ENCODE measurements at places on chromosomes 12 and 14. TPM values are rescaled to one million over a fixed set of nuclear protein-coding genes. Genes with fewer than 3 reads are reported as not detected.

The NFE2 gene
- total RNA-seq: not detected

The FERMT2 gene
- 38.8 TPM for total RNA-seq

The GPR84 gene
- total RNA-seq: 0.97 TPM

The LRTM2 gene
- not detected for total RNA-seq

DNA sequence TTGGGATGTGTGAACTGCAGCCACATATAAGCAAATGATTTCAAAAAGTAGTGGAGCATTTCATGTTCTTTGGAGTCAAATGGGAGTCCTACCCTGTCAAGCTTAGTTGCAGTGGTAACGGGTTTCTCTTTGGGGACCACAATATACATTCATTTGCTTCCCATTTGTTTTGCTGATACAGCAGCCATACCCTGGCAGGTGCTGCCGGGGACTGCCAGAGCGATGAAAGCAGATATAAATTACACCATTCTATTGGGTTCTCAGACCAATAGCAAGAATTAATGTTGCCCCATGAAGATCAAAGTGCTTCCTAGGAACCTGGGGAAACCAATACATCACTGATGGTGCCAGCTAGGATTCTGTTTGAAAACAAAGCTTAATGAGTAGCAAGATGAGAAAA is 1621.5 kb upstream of the FLRT2 start:
- H3K4me1 ChIP-seq: no peaks in the 10 kb centered on the region
- no peak overlapping the region for H3K27ac ChIP-seq
- no peaks in the 10 kb centered on the region for H3K27me3 ChIP-seq
- no peak for DNase-seq
- H3K4me3 ChIP-seq: no peak overlapping the region
- H3K36me3 ChIP-seq: no peaks in the 10 kb centered on the region

The TROAP gene
- 5.2 TPM for total RNA-seq

DNA sequence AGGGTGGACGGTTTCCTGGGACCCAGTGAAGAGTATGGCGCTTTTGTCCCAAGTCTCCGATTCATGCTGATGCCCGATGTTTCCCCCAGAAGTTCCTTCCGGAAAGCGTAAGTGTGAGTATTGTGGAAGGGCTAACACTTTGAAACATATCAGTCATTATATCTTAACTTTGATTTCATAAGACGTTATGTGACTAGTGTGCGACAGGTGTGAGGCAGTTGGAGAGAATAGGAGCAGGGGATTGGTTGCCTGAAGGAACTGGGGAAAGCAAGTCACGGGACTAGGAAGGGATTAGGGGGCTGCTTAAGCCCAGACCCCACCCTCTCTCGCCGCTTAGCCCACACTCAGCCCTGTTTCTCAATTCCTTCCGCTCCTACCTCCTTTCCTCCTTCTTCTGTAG is 154.9 kb downstream of the CHST11 start:
- H3K36me3 ChIP-seq: no peaks in the 10 kb centered on the region
- DNase-seq: no peak
- H3K4me3 ChIP-seq: no peak overlapping the region

GRCh38 chr14:71113376-71113775 is 206.1 kb downstream of the PCNX1 start:
- H3K4me3 ChIP-seq: no peak overlapping the region
- no peaks in the 10 kb centered on the region for H3K4me1 ChIP-seq
- H3K36me3 ChIP-seq: no peaks in the 10 kb centered on the region
- DNase-seq: no peak
- no peak overlapping the region for H3K27ac ChIP-seq

DNA sequence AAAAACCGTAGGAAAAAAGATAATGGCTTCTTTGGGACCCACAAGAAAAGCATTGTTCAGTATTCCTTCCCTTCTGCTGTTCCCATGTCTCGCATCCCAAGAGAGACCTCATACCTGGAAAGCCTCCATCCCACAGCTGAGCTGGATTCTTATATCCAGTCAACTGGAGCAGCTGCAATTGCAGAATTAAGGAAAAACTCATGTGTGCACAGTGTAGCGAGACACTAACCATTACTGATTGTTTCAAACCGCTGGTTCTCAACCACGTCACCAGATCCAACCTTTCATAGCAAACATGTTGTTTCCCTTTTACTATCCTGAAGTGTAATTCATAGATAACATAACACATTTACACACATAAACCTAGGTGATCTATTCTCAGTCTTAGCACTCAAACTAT is 5.5 kb upstream of the RNASE10 start:
- no peak overlapping the region for H3K4me3 ChIP-seq
- H3K4me1 ChIP-seq: no peaks in the 10 kb centered on the region
- H3K36me3 ChIP-seq: no peaks in the 10 kb centered on the region
- no peaks in the 10 kb centered on the region for H3K27me3 ChIP-seq
- no peak overlapping the region for H3K27ac ChIP-seq
- no peak for DNase-seq

The RERG gene
- 12.7 TPM for total RNA-seq

DNA sequence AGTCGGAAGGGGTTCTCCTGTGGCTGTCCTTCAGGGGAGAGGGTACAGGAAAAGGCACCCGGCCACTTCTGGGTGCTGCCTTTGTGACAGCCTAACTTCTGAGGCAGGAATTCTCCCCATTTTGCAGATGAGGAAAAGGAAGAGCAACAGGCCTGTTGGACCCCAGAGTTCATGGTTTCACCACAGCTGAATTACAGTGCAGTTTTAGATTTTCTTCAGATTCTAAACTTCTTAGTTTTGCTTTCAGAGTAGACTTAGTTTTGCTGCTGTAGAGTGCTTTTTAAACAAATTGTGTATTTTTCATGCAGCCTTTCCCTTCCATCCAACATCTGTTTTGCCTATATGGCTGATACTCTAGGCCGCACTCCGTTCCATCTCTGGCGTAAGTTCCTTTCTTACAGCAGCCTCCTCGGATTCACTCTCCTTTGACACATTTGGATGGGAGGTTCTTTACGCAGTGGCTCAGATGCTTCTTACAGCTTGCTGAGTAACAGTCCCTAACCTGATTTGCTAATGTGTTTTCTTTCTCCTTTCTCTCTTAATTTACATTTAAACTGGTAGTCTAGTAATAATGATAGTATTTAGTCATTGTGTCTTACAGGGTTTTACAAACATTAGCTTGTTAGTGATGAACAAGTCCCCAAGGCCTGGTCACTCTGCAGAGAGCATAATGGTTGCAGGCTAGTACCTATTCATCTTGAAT is 7.8 kb downstream of the TRAF3 start:
- H3K27ac ChIP-seq: no peak overlapping the region
- H3K27me3 ChIP-seq: no peaks in the 10 kb centered on the region
- H3K36me3 ChIP-seq: no peaks in the 10 kb centered on the region
- no peak overlapping the region for H3K4me3 ChIP-seq

DNA sequence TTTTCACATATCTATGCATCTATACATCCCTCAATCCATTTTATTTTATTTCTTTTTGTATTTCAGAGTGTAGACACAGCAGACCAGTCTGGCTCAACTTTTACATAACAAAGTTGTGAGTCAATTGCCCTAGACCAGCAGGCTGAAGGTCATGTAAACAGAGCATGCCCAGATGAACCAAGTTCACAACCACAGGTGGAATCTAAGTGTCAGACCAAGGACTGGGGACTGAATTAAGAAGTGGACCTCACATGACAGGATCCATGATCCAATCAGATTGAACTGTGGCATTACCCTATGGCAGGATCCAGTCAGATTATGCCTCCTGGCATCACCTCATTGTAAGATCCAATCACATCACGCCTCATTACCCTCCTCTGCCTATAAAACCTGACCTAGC is 455.8 kb downstream of the SOX5 start:
- no peak overlapping the region for H3K27ac ChIP-seq
- no peaks in the 10 kb centered on the region for H3K36me3 ChIP-seq

DNA sequence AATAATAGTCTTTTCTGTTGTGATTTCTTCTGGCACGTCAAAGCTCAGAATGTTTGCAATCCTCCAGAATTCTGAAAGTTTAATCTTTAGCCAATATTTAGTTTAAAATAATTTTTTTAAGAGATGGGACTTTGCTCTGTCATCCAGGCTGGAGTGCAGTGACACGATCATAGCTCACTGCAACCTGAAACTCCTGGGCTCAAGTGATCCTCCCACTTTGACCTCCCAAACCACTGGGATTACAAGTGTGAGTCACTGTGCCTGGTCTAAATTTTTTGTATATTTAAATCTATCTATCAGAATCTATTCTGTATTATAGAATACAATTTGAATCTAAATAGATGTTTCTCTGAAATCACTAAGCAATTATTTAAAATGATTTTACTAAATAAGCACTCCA is 572.7 kb downstream of the VRK1 start:
- no peak for DNase-seq
- no peaks in the 10 kb centered on the region for H3K27me3 ChIP-seq
- H3K36me3 ChIP-seq: no peaks in the 10 kb centered on the region
- H3K4me3 ChIP-seq: no peak overlapping the region
- H3K27ac ChIP-seq: no peak overlapping the region

The FAM186B gene
- total RNA-seq: 10.0 TPM

GRCh38 chr14:61531465-61532122 is 163.7 kb upstream of the HIF1A start:
- no peaks in the 10 kb centered on the region for H3K27me3 ChIP-seq
- no peak for DNase-seq
- H3K36me3 ChIP-seq: no peaks in the 10 kb centered on the region
- H3K4me1 ChIP-seq: peaks cover 9% of the 10 kb centered on the region
- peak overlapping the region; percentile 8 for H3K27ac ChIP-seq

DNA sequence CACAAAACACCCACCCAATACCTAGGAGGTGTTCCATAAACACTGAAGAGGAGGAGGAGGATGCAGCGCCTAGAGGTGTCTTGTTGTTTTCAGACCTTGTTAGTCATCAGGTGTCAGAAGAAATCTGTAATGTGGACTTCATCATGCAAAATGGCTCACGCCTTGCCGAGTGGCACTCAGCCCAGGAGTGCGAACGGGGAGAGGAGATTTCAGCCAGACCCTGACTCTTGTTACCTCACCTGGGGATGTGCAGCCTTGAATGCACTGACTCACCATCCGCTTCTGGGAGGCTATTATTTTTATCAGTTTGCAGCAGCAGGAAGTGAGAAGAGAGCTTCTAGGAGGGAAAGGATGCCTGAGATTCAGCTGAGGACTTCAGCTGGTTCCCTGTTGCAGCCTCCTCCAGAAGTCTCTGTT is 48.2 kb upstream of the PLXNC1 start:
- H3K4me3 ChIP-seq: no peak overlapping the region
- no peaks in the 10 kb centered on the region for H3K36me3 ChIP-seq
- no peak for DNase-seq
- H3K27me3 ChIP-seq: no peaks in the 10 kb centered on the region

GRCh38 chr14:21203470-21204166 is 47.8 kb upstream of the OR5AU1 start:
- no peak overlapping the region for H3K4me3 ChIP-seq
- H3K36me3 ChIP-seq: no peaks in the 10 kb centered on the region
- H3K27ac ChIP-seq: no peak overlapping the region
- DNase-seq: no peak
- no peaks in the 10 kb centered on the region for H3K27me3 ChIP-seq

GRCh38 chr14:84036840-84037239 is 1493.1 kb upstream of the FLRT2 start:
- H3K4me1 ChIP-seq: no peaks in the 10 kb centered on the region
- H3K27ac ChIP-seq: no peak overlapping the region
- no peaks in the 10 kb centered on the region for H3K27me3 ChIP-seq
- no peaks in the 10 kb centered on the region for H3K36me3 ChIP-seq
- no peak overlapping the region for H3K4me3 ChIP-seq
- no peak for DNase-seq

The GDF3 gene
- not detected for total RNA-seq

DNA sequence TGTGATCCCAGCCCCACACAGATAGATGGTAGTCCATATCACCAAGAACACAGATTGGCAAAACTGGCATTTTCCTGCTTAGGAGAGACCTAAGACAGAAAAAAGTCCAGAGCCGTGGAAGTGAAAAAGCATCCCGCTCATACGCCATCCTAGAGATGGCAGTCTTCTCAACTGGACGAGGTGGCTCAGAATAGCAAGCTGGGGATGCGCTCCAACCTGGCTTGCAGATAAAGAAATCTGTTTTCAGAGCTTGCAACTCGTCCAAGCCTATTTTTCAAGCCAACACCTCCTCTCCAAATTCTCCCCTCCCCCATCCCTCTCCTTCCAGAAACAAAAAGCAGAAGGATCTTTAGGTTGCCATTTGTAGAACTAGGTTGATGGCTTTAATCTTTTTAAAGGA is 74.3 kb upstream of the OTX2 start:
- no peak for DNase-seq
- no peak overlapping the region for H3K27ac ChIP-seq
- H3K36me3 ChIP-seq: no peaks in the 10 kb centered on the region
- no peaks in the 10 kb centered on the region for H3K27me3 ChIP-seq
- H3K4me1 ChIP-seq: no peaks in the 10 kb centered on the region

DNA sequence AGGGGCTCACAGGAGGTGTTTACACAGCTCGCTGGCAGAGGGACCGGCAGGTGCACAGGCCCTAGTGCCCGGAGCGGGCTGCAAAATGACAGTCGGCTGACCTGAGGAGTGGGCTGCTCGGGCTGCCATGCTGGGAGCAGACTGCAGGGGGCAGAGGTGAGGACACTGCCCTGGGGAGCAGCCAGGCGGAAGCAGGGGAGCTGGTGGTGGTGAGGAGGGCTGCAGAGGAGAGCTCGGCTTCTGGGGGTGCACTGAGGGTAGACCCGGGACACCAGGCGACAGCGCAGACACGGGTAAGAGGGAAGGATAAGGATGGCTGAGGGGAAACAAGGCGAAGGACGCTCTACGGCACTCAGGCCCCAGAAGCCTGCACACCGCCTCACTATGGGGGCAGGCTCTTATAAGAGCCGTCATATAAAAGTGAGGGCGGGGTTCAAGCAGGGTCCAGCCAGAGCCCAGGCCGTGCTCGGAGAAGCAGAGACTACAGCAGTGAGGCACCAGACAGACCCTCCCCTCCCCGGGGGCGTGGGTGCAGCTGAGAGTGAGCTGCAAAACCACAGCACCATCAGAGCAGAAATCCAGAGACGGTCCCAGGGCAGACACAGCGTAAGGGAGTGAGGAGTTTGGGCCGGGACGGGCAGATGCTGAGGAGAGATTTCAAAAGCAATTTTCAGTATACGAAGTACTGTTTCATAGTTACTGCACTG is 62.5 kb downstream of the CCDC88C start:
- H3K4me3 ChIP-seq: no peak overlapping the region
- no peak overlapping the region for H3K27ac ChIP-seq
- H3K36me3 ChIP-seq: no peaks in the 10 kb centered on the region
- H3K4me1 ChIP-seq: peaks cover 2% of the 10 kb centered on the region

GRCh38 chr12:113978080-113978479 is 12.0 kb upstream of the RBM19 start:
- no peak overlapping the region for H3K4me3 ChIP-seq
- no peaks in the 10 kb centered on the region for H3K4me1 ChIP-seq
- no peaks in the 10 kb centered on the region for H3K36me3 ChIP-seq
- no peaks in the 10 kb centered on the region for H3K27me3 ChIP-seq
- H3K27ac ChIP-seq: no peak overlapping the region
